ENCODE measurements at places on chromosomes 3 and 15. TPM values are rescaled to one million over a fixed set of nuclear protein-coding genes. Genes with fewer than 3 reads are reported as not detected.

LRCH3 gene
- 11.1 TPM for total RNA-seq

MANF gene
- 62.2 TPM for total RNA-seq

TMCO5A gene
- not detected for total RNA-seq

DNA sequence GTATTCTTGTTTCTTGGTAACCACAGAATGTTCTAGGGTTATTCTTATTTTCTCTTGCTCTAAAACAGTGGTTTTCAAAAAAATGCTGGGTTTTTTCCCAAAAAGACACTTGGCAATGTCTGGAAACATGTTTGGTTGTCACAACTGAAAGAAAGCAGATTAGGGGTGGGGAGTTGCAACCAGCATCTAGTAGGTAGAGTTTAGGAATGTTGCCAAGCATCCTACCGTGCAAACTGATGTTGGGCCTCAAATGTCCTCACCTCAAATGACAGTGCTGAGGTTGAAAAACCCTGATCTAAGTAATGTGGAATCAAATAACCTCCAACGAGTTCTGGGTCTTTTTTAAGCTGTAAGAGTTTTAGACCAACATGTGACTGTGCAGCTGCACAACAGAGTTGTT lies 270.5 kb upstream of the STT3B start:
- H3K36me3 ChIP-seq = no peaks in the 10 kb centered on the region
- no peak for DNase-seq
- no peak overlapping the region for H3K27ac ChIP-seq
- no peaks in the 10 kb centered on the region for H3K27me3 ChIP-seq

TP63 gene
- 0.47 TPM for total RNA-seq

DNA sequence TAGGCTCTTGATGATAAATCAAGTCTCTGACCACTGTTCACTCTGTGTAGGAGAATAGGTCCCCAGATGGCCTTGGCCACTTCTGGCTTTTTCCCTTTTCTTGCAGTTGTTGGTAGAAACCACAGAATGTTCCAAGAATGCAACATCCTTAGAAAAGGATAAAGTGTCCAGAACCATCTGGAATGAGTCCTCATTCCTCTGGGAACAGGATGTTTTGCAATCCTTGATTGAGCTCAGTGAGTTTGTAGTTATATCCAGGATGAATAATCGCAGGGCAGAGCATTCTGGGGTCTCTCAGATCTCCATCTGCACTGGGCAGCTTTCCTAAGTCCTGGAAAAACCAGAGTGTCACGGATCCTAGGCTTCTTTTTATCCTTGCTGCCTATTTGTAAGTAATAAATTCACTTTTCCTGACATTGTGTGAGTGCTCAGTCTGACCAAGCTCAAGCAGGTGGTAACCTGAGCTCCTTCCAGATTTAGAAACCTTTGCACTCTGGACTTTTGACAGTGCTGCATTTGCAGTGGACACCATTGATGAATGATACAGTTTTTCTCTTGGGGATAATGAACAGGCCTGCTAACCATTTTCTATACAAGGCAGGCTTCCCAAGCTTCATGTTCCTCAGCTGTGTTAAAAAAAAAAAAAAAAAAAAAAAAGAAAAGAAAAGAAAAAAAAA lies 1028.6 kb downstream of the OTOL1 start:
- H3K36me3 ChIP-seq = no peaks in the 10 kb centered on the region
- DNase-seq = peak; percentile 13
- no peaks in the 10 kb centered on the region for H3K4me1 ChIP-seq

DNA sequence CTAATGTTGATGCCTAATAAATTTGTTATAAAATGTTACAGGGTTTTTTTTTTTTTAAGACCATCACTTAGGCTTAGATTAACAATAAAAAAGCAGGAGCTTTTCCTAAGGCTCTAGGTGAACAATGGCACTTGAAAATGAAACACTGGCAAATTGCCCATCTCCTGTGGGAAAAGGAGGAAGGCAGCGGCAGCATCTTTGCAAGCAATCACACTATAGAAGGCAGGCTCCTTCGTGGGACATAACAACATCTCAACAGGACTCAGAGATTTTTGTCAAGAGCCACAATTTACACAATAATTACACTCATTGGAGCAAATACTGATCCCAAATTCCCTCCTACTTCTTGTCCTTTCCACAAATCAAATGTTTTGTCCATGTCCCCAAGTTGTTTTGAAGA lies 646.7 kb downstream of the ROBO2 start:
- no peaks in the 10 kb centered on the region for H3K36me3 ChIP-seq
- DNase-seq = no peak
- no peaks in the 10 kb centered on the region for H3K27me3 ChIP-seq
- H3K27ac ChIP-seq = no peak overlapping the region

- no peak overlapping the region for H3K27ac ChIP-seq
- no peaks in the 10 kb centered on the region for H3K27me3 ChIP-seq
- no peaks in the 10 kb centered on the region for H3K36me3 ChIP-seq
- no peak overlapping the region for H3K4me3 ChIP-seq
- H3K4me1 ChIP-seq = no peaks in the 10 kb centered on the region
Measured at GRCh38 chr3:151479452-151479851, 18.6 kb upstream of the IGSF10 start.

DNA sequence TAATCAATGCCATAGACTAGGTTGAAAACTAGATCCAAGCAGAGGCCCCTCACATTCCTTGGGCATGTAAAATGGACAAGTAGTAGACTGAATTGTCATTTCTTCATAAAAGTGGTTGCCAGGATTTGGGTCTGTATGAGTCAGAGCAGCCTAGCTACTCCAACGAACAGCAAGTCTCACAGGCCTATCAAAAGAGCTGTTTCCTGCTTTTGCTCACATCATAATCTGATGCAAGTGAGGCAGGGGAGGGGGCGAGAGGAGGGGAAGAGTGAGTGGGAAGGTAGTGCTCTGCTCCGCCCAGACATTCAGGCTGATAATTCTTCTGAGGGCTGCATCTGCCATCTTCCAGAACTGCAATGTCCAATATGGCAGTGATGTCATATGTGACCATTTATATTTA lies 228.9 kb upstream of the PRICKLE2 start:
- H3K36me3 ChIP-seq = no peaks in the 10 kb centered on the region
- no peaks in the 10 kb centered on the region for H3K4me1 ChIP-seq
- H3K4me3 ChIP-seq = no peak overlapping the region
- no peak overlapping the region for H3K27ac ChIP-seq
- DNase-seq = no peak

CDC25A gene
- total RNA-seq = 1.1 TPM

KBTBD13 gene
- not detected for total RNA-seq

- no peaks in the 10 kb centered on the region for H3K4me1 ChIP-seq
- no peak overlapping the region for H3K27ac ChIP-seq
- no peak for DNase-seq
- H3K27me3 ChIP-seq = no peaks in the 10 kb centered on the region
Measured at GRCh38 chr3:25080461-25080860, 347.6 kb upstream of the RARB start.

FRMD5 gene
- 0.89 TPM for total RNA-seq

DNA sequence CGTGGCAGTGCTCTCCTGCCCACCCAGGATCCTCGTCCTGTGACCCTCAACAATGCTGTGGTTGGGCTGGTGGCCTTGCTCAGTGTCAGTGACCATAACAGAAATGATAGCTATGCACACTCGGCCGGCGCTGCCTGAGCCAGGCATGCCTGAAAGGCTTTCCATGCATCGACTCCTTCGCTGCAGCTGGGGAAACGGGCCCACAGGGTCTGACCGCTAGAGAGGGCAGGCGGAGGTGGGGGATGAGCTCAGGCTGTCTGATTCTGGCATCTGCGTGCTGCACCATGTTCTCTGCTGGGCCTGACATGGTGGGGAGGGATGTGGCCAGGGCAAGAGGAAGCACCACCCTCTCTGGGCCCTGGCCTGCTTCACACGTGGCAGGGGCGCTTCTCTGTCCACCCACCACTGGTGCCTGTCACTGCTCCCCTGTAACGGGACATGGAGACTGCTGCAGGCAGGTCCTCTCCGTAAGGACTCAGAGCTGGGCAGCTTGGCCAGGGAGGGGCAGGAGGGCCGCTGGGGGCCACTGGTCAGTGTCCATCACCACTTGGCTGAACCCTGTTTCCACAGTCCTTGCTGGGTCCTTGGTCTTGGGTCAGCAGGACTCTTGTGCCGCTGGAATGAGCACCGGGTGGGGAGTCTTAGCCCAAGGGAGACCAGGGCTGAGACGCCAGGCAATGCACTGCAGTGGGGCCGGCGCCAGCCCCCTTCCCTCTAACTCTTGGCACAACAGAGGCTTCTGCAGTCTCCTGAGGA lies 64.1 kb upstream of the RPL32 start:
- no peaks in the 10 kb centered on the region for H3K4me1 ChIP-seq
- no peak overlapping the region for H3K4me3 ChIP-seq
- H3K27ac ChIP-seq = no peak overlapping the region
- H3K36me3 ChIP-seq = no peaks in the 10 kb centered on the region
- no peaks in the 10 kb centered on the region for H3K27me3 ChIP-seq

MLF1 gene
- 3.8 TPM for total RNA-seq

DNA sequence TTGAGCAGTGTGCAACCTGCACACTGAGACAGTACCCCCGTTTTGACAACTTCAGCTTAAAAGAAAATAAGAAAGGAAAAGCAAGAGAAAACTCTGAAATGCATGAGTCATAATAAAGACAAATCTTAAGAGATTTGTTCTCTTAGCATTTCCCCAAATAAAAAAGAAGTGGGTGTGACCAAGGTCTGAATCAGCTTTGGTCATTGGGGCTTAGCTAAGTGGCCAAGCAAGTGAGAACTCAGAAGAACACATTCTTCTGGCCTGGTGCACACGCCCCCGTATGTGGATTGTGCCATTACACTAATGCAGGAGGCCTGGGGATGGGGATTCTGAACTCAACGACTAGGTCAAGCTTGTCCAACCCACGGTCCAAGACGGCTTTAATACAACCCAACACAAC lies 56.9 kb upstream of the PDZRN3 start:
- no peaks in the 10 kb centered on the region for H3K27me3 ChIP-seq
- no peak for DNase-seq
- H3K27ac ChIP-seq = no peak overlapping the region
- no peak overlapping the region for H3K4me3 ChIP-seq

GRCh38 chr3:123457841-123458240 lies 9.0 kb upstream of the ADCY5 start:
- H3K27ac ChIP-seq = no peak overlapping the region
- no peaks in the 10 kb centered on the region for H3K36me3 ChIP-seq

DNA sequence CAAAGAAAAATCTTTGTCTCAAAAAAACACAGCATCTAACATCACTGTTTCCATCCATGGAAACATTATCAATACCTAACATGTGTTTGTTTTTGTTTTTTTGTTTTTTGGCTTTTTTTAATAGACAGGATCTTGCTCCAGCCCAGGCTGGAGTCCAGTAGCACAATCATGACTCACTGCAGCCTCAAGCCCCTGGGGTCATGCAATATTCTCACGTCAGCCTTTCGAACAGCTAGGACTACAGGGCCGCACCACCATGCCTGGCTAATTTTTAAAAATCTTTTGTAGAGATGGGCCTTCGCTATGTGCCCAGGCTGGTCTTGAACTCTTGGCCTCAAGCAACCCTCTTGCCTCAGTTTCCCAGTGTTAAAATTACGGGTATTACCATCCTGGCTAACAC lies 52.8 kb downstream of the RAF1 start:
- H3K4me3 ChIP-seq = no peak overlapping the region
- H3K27ac ChIP-seq = no peak overlapping the region
- H3K4me1 ChIP-seq = no peaks in the 10 kb centered on the region
- H3K36me3 ChIP-seq = peaks cover 31% of the 10 kb centered on the region
- no peak for DNase-seq

- peak overlapping the region; percentile 84 for H3K27ac ChIP-seq
- peak overlapping the region; percentile 83 for H3K4me3 ChIP-seq
- H3K4me1 ChIP-seq = peaks cover 17% of the 10 kb centered on the region
- H3K27me3 ChIP-seq = no peaks in the 10 kb centered on the region
Measured at GRCh38 chr3:88150371-88150770, 612 bp downstream of the C3orf38 start.

- no peaks in the 10 kb centered on the region for H3K27me3 ChIP-seq
- H3K36me3 ChIP-seq = no peaks in the 10 kb centered on the region
Measured at GRCh38 chr3:135240426-135240825, 445.4 kb downstream of the EPHB1 start.

- H3K36me3 ChIP-seq = no peaks in the 10 kb centered on the region
- DNase-seq = no peak
- H3K4me3 ChIP-seq = no peak overlapping the region
- no peak overlapping the region for H3K27ac ChIP-seq
- H3K27me3 ChIP-seq = no peaks in the 10 kb centered on the region
- H3K4me1 ChIP-seq = no peaks in the 10 kb centered on the region
Measured at GRCh38 chr3:133192967-133193366, 154.8 kb downstream of the TMEM108 start.

DNA sequence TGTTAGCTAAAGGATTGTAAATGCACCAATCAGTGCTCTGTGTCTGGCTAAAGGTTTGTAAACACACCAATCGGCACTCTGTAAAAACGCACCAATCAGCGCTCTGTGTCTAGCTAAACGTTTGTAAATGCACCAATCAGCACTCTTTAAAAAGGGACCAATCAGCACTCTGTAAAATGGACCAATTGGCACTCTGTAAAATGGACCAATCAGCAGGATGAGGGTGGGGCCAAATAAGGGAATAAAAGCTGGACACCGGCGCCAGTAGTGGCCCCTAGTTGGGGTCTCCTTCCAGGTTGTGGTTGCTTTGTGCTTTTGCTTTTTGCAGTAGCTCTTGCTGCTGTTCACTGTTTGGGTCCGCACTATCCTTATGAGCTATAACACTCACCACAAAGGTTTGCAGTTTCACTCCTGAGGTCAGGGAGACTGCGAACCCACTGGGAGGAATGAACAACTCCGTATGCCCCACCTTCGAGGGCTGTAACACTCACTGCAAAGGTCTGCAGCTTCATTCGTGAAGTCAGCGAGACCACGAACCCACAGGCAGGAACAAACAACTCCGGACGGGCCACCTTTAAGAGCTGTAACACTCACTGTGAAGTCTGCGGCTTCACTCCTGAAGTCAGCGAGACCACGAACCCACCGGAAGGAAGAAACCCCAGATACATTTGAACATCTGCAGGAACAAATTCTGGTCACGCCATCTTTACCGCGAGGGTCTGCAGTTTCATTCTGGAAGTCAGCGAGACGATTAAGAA lies 1.1 kb upstream of the SUCLG2 start:
- no peak overlapping the region for H3K27ac ChIP-seq
- H3K4me1 ChIP-seq = peaks cover 9% of the 10 kb centered on the region
- DNase-seq = no peak
- no peaks in the 10 kb centered on the region for H3K27me3 ChIP-seq

MEGF11 gene
- 0.55 TPM for total RNA-seq

- no peak for DNase-seq
- no peaks in the 10 kb centered on the region for H3K36me3 ChIP-seq
- H3K27me3 ChIP-seq = no peaks in the 10 kb centered on the region
Measured at GRCh38 chr3:18649666-18650363, 224.7 kb upstream of the SATB1 start.

DNA sequence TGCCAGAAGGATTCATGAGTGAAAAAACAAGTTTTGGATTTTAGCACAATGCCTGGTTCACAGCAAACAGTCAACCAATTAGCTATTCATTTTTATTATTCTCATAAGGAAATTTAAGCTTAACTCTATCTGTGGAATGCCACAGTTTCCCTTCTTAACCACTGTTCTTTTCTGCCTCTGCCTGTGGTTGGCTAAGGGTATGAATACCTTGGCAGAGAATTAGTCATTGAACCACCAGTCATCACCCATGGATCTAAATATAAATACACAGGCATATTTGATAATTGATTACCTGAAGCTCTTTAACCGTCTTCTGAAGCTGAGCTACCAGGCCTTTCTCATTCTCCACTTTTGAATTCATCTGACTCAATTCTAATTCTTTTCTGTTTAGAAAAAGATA lies 79.9 kb downstream of the MYH15 start:
- H3K27ac ChIP-seq = no peak overlapping the region
- H3K4me3 ChIP-seq = no peak overlapping the region
- no peaks in the 10 kb centered on the region for H3K4me1 ChIP-seq
- H3K36me3 ChIP-seq = no peaks in the 10 kb centered on the region
- no peaks in the 10 kb centered on the region for H3K27me3 ChIP-seq
- DNase-seq = no peak

All from pancreas (tissue), 10 donors.